ENCODE measurements at places on chromosomes 7 and 10.

DNA sequence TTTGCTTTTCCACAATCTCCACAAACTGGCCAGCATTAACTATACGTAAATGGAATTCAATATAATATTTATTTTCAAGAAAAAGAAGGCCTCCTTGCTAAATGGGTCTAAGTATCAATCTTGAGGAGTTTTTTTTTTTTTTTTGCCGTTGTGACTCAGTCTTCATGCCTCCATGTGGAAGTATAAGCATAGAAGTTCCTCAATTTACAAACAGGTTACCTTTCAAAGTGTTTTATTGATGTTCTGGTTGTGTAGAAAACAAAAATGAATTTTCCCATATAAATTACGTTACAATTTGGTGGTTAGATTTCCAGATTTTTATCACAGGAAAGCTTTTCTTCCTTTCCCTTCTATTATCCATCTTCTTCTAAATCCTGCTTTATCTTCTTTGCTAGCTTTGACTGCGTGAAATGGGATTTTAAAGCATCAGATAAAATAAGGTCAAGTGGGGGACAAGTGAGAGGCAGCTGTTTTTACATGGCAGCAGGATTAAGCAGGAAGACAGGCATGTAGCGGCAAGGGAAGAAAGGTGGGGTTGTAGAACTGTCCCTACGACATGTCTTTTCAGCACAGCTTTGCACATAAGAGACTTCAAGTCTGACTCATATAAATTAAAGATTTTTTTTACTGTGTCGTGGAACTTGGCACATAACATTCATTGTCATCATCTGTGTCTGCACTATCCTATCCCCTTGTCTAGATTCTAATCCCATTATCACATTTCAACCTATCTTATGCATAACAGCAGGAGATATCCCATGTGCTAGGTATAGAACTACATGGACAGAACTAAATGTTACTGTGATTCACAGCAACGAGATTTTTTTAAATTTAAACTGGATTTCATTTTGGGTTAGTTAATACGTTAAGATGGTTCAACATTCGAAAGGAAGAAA lies 135.3 kb upstream of the FAM3C start:
- no peak for DNase-seq

- DNase-seq, result no peak
These were observed 15.9 kb downstream of the VPS41 start for GRCh38 chr7:38893061-38893460.

DNA sequence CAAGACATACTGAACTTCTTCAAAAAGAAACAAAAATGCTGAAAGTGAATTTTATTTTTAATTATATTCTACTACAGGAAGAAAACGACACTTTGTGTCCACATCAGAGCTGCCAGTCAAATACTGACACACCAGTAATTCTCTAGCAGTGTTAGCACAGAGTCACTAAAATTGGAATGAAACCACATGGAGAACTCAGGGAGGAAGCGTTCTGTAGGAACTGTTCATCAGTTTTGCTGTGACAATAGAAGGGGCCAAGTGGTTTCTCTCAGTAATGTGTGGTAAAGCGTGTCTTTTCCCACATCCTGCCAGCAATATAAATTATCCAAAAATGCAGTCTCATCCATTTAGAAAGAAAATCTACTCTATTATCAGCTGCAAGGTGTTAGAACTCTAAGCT lies 683.3 kb downstream of the GRM8 start:
- no peak for DNase-seq

DNA sequence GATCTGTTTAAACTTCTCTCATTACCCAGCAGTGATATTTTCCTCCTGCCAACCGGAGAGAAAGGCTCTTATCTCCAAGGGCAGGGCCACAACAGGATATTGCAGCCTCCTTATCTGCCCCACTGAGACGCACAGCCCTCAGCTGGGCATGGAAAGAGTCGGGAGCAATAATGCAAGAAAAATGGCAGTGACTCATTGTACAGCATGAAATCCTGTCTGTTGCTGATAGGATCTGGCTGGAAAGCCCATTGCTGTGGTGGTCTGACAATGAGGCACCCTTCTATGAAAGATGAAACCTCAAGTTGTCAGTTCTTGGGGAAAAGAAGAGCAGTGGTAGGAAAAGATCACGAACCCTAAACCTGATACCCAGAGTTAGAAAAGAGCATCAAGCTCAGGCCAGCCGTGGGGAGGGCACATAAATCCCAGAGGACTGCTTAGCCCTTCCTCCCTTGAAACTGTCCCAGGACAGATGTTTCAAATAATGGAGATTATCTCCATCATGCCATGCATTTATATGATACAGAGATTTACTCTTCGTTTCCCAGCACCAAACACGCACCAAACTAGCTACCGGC lies 47.0 kb upstream of the FIGNL1 start:
- DNase-seq, result no peak

DNA sequence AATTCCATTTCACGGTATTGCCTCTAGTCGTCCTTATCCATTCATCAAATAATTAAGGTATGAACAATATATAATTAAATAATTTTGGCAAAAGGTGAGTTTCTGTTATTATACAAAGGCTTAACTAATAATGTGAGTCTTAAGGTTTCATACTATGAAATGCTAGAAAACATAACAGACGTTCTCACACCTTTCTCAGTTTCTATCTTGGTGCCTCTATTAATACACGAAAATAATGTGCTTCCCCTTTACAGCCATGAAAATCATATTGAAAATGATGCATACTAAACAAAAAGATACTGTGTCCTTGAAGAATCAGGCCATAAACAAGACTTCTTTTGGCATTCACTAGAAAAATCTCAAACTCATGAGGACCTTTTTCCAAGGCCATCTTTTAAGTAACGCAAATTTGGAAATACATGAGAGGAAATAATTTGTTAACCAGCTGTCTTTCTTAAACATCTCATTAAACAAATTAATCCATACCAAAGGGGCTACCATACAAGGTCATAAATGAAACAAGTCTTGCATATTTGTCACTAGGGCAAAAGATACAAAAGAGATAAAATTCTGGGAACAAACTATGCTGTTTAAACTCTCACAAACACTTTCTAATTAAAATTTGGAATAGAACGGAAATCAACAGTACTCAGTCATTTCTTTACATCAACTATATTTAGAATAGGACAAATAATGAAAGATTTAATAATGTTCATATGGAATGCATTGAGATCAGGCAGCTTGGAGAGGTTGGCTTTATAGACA lies 53.9 kb upstream of the CAV2 start:
- no peak for DNase-seq

- no peak for DNase-seq
These were observed 284.0 kb downstream of the AUTS2 start for GRCh38 chr7:69882269-69882668.

- no peak for DNase-seq
These were observed 2.2 kb downstream of the ZNF800 start for GRCh38 chr7:127390186-127390816.

- no peak for DNase-seq
These were observed 147.7 kb downstream of the JAZF1 start for GRCh38 chr7:28032738-28033380.

GRCh38 chr7:34043461-34044305 lies 138.3 kb downstream of the BMPER start:
- DNase-seq, result no peak

DNA sequence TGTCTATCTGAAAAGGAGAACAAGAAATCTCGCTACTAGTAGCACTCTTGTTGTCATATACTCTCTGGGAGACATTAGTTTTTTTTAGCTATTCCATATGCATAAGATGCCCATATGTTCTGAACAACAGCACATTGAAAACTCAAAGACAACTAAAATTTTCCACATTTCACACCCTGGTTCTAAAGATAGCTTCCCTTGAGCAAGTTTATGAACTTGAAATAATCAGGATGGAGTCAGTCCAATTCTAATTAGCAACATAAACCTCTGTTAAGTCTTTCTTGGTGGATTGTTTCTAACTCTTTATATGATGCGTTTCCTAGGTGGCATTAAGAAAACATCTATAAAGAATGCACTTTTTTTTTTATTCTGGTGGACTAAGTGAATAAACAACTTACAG lies 1095.3 kb downstream of the GRM8 start:
- no peak for DNase-seq

GRCh38 chr10:118145256-118145655 lies 98.5 kb upstream of the RAB11FIP2 start:
- no peak for DNase-seq

DNA sequence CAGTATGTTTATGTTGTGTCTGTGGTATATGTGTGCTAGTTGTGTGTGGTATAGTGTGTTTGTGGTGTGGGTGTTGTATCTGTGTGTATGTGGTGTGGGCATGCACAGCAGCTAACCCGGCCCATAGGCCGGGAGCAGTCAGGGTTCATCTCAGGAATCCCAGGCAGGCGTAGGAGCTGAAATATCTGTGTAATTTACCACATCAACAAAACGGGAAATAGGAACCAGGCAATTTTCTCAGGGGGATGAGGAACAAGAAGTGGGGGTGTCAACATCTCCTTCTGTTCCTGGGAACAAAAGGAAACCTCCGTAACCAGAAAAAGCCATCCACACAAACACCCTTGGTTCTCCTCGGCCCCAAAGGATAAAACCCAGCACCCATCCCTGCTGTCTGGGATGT lies 24.5 kb upstream of the ZNF488 start:
- no peak for DNase-seq

GRCh38 chr10:71827852-71828251 lies 23.2 kb downstream of the PSAP start:
- DNase-seq, result no peak

- no peak for DNase-seq
These were observed 57.3 kb upstream of the CAPZA2 start for GRCh38 chr7:116805100-116805544.

- DNase-seq, result no peak
These were observed 33.6 kb downstream of the ARID5B start for GRCh38 chr10:61935077-61935476.

GRCh38 chr7:16347066-16347826 lies 74.1 kb downstream of the CRPPA start:
- no peak for DNase-seq

- no peak for DNase-seq
These were observed 151.1 kb downstream of the GFRA1 start for GRCh38 chr10:116121640-116122525.

- no peak for DNase-seq
These were observed at the start of gene DPYSL4 for GRCh38 chr10:132186488-132187429. Gene DPYSL4 (plus strand): TSS chr10:132186948. CDS start chr10:132187064, 116 bp downstream.

DNA sequence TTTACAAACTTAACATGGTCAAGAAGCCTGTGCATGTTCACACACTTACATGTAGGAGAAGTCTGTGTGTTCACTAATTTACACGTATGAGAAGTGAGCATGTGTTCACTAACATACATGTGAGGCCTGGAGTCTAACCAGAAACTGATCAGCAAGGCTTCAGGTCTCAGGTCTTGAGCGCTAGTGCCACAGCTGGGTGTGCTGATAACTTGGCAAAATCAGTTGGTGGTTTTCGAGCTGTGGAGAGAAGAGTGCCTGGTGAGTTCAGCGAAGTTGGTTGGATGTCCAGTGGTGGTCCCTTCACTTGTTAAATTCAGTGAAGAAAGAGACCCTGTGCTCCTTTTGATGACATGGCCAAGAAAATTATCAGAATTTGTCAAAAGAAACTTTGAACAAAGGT lies 98.7 kb downstream of the CELF2 start:
- DNase-seq, result no peak

DNA sequence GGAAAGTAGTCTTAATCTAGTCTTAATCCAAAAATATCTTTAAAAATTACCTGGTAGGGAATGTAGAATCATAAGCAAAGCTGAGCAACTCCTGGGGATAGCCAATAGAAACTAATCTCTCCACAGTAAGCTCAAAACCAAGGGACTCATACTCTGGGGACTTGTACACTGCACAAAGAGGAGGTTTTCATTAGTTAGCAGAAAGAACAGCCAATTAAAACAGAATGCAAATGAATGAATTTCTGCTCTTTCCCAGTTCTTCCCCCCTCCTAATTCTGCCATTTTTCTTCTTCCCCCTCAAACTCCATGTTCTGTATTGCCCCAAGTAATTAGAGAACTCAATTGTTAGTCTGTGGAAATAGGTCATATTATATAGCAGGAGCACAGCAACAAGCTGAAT lies 86.5 kb downstream of the NT5C2 start:
- DNase-seq, result no peak

DNA sequence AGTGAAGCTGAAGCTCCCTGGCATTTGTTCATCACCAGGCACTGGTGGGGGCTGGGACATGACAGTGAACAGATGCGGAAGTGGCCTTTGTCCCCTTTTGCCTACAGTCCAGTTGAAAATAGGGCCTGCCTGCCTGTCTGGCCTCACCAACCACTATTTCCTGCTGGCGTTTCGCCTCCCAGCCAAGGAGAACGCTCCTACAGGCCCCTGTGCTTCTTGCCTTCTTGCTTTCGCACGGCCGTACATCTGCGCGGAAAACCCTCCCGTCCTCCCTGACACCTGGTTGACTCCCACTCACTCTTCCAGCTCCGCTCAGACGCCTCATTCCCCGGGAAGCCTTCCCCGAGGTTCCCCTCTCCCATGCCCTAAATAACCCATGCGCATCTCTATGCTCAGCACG lies 317.3 kb downstream of the PRPF18 start:
- no peak for DNase-seq

- no peak for DNase-seq
These were observed 3.1 kb upstream of the PTPRE start for GRCh38 chr10:127903789-127904188.

- DNase-seq, result no peak
These were observed 73.3 kb downstream of the C10orf90 start for GRCh38 chr10:126597211-126597610.

DNA sequence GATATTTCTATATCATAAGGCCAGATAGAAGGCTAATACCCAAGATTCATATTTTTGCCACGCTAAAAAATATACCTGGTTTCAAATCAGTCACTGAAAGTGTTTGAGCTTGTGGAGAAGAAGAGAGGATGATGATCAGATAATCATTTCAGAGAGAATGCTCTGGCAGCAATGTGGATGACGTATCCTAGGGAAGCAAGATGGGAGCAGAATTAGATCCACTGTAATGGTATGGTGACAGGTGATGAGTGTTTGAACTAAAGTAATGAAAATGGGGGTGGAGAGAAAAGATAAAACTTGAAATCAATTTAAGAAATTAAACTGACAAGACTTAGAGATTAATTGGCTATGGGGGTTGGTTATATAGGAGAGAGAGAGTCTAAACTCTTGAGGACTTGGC lies 42.7 kb upstream of the TMEM196 start:
- no peak for DNase-seq

DNA sequence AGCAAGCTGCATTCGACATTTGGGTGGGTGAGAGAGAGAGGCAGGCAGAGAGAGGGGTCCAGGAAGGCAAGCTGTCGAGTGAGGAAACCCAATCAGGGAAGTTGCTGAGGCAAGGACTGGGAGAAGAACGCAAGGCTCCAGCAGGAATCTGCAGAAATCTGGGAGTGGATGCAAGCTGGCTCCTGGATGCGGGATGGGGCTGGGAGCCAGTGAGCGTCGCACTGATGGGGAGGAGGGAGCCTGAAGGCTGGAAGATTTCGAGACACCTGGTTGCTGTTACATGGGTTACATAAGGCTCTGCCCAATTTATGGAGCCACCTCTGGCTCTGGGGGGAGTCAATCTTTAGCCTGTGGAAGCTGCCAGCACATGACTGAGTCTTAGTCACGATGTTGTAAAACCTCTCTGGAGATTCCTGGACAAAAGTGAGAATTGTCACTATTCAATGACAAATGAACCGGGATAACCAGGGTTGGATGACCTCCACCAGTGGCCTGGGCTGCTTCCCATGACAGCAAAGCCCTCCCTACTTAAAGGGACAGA lies 51.1 kb upstream of the ADRB1 start:
- DNase-seq, result no peak

GRCh38 chr7:134901389-134902020 lies 84.8 kb upstream of the AGBL3 start:
- no peak for DNase-seq

Measured in NCI-H1436 treated with DMSO at 0.1 percent for 48 hours (cell line).